ENCODE measurements at places on chromosomes 13 and 19.

GRCh38 chr19:46926170-46927071 is 65.6 kb downstream of the ARHGAP35 start:
- no peak for DNase-seq

DNA sequence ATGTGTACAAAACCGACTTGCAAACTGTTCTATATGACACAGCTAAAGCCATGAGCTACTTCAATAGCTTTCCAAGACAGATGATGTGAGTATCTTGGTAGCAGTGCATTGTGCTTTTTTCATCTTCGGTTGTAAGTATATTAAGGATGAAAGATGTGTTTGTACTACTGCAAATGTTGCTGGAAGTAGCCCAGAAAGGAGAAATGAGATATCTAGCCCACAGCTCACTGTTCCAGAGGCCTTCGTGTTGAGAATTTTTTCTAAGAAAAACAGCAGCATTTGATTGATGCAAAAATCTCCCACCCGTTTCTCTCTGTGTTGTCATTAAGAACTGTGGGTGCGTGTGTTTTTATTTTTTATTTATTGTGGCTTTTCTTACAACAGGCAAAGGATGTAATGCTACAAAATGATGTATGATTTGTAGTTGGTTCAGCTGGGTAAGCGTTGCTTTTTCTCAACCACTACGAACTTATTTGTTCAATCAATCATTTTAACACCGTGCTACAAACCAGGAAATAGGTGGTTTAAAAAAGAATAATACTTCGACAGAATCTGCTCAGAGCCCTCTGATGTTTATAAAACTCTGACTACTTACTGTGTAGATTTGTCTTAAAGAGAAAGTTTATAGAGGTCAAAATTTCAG is 41.6 kb upstream of the RFC3 start:
- no peak for DNase-seq

DNA sequence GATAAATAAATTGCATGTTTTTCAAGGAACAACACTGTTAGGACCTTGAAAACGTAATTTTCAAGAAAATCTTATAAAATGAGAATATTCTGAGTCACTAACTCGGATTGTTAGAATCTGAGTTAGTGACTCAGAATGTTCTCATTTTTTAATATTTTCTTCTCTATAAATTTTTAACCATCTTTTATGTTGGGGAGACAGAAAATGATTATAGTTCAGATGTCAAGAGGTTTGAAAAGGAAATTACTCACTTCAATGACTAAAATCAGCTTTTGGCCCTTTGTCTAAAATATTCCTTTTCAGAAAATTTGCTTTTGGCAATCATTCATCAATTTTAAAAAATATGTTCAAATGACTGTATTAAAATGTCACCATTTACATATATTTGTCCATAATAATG is 264.2 kb upstream of the EDNRB start:
- DNase-seq, result no peak

- DNase-seq, result no peak
Observed at GRCh38 chr19:41621654-41622053, 5.2 kb downstream of the CEACAM4 start.

Data from CD4-positive, alpha-beta T cell treated with Interleukin-10 for 1 hour (primary cell).